ENCODE measurements at places on chromosomes 13 and 19.

GRCh38 chr13:99266827-99267226 lies 8.6 kb upstream of the GPR18 start:
- no peak for DNase-seq

GRCh38 chr13:23889615-23890607 lies 711 bp upstream of the MIPEP start:
- no peak for DNase-seq

DNA sequence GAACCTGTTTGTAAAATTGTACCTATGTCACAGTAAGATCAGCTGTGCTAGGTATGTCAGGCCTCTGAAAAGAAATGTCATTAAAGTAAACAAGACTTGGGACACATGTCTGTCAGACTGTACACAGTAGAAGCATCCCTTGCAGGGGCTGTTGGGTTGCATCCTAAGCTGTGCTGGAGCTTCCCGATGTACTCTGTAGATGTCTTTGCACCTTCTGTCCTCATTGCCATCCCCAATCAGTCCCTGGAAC lies 48.7 kb upstream of the GPR183 start:
- DNase-seq = no peak

GRCh38 chr13:28622286-28622685 lies 36.6 kb upstream of the POMP start:
- no peak for DNase-seq

GRCh38 chr13:94710881-94711560 lies 1.3 kb downstream of the SOX21 start:
- DNase-seq = no peak

GRCh38 chr19:10712754-10713153 lies 5.1 kb upstream of the DNM2 start:
- DNase-seq = no peak

DNA sequence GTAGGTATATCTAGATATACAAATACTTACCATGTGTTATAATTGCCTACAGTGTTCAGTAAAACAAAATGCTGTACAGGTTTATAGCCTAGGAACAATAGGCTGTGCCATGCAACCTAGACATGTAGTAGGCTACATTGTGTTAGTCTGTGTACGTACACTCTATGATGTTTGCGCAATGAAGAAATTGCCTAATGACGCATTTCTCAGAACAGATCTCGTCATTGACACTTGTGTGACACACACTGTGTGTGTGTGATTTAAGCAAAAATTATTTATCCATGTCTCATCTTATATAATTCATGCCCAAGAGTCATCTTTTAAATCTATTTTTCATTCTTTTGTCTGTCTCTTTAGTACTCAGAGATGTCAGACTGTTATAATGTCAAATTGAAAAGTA lies 1888.8 kb upstream of the PCDH20 start:
- DNase-seq = no peak

DNA sequence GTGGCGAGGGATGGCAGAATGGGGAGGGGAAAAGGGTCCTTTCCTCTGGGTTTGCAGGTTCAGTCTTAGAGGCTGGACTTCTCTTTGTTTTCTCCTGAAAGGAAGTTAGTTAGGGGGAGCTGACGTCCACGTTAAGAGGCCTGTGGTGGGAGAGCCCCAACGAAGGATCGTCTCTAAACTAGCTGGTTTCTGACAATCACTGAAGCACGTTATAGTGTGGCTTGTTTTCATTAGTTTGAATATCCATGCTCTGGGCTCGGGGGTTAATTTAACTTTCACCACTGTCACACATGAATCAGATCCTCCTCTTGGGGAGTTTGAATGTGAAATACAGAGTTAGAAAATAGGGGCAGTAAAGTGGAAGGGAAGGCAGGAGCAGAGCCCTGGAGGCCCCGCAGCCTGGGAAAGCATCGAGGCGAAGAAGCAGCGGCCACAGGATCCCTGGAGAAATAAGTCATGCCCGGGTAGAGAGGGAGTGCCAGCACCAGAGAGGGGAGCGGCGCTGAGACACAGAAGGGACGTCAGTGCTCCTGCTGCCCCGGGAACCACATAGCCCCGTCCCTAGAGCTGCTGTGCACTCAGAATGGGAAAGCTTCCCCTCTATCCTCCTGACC lies 31.1 kb upstream of the AMER2 start:
- no peak for DNase-seq

- DNase-seq = no peak
Measured at GRCh38 chr13:74867460-74867859, 614.5 kb downstream of the TBC1D4 start.
